ENCODE measurements at places on chromosomes 3 and 15. TPM values are rescaled to one million over a fixed set of nuclear protein-coding genes. Genes with fewer than 3 reads are reported as not detected.

DNA sequence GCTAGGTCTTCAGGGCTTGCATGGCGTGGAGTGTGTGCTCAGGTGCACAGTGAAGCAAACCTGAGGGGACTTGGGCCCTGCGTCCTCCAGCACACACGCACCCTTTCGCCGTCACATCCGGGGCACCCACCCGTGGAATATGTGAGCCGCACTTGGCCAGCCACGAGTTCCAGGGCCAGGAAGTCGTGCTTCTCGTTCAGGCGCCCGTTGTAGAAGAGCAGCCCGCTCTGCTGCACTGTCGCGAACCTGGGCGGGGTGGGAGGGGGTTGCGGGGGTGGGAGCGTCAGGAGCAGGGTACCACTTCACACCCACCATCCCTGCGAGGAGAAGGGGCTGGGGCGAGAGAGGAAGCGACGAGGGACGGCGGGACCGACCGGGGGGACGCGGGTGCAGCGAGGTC lies 7.1 kb downstream of the CELSR3 start:
- no peak for DNase-seq

- no peak for DNase-seq
These were observed 474.1 kb downstream of the FOXP1 start for GRCh38 chr3:71109241-71109976.

DNA sequence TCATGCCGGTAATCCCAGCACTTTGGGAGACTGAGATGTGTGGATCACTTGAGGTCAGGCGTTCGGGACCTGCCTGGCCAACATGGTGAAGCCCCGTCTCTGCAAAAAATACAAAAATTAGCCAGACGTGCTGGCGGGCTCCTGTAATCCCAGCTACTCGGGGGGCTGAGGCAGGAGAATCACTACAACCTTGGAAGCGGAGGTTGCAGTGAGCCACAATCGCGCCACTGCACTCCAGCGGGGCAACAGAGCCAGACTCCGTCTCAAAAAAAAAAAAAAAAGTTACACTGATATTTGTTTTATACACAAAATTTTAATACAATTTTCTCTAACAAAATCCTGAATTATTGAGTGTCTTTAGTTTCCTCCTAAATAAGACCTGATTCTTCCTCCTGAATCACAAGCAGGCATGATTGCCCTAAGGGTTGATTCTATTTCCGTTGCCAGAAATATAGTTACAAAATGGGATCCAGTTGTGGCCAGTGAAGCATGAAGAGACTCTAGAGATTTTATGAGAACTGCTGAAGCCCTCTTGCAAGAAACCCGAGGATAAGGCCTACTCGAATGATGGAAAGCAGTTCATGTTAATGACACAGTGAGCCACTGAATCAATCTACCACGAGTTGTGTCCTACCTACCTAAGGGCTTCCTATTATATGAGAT lies 9.6 kb upstream of the SMARCC1 start:
- DNase-seq, result no peak

- no peak for DNase-seq
These were observed 16.2 kb downstream of the IGDCC4 start for GRCh38 chr15:65406424-65407000.

- no peak for DNase-seq
These were observed 42.0 kb downstream of the GSK3B start for GRCh38 chr3:120052225-120052624.

RBP2 gene
- total RNA-seq, result not detected

GRCh38 chr15:79811406-79812405 lies 85.1 kb downstream of the MTHFS start:
- no peak for DNase-seq

GRCh38 chr3:22569570-22569969 lies 633.6 kb upstream of the UBE2E2 start:
- no peak for DNase-seq

- no peak for DNase-seq
These were observed 23.7 kb downstream of the CFAP92 start for GRCh38 chr3:128969993-128970739.

Measured in esophagus muscularis mucosa (tissue), 4 donors.